ENCODE measurements at places on chromosomes 7 and 10. TPM values are rescaled to one million over a fixed set of nuclear protein-coding genes. Genes with fewer than 3 reads are reported as not detected.

- H3K36me3 ChIP-seq, result no peaks in the 10 kb centered on the region
- H3K4me1 ChIP-seq, result peaks cover 41% of the 10 kb centered on the region
- peak; percentile 47 for DNase-seq
- H3K27me3 ChIP-seq, result no peaks in the 10 kb centered on the region
- no peak overlapping the region for H3K4me3 ChIP-seq
- no peak overlapping the region for H3K27ac ChIP-seq
Observed at GRCh38 chr7:35729061-35729783, 34.3 kb upstream of the HERPUD2 start.

DNA sequence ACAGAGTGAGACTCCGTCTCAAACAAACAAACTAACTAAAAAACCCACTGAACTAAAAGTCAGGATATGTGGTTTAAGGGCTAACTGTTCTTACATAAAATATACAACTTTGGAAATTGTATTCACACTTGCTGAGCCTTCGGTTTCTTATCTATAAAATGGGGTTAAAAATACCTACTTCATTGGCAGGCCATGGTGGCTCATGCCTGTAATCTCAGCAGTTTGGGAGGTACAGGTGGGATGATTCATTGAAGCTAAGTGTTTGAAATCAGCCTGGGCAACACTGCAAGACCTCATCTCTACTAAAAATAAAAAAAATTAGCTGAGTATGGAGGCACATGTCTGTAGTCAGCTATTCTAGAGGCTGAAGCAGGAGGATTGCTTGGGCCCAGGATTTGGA is 115.4 kb upstream of the KLF6 start:
- peaks cover 19% of the 10 kb centered on the region for H3K4me1 ChIP-seq
- H3K27me3 ChIP-seq, result no peaks in the 10 kb centered on the region
- no peak overlapping the region for H3K27ac ChIP-seq
- no peak overlapping the region for H3K4me3 ChIP-seq
- no peak for DNase-seq

GRCh38 chr10:11295492-11295891 is 277.8 kb downstream of the CELF2 start:
- H3K4me1 ChIP-seq, result peaks cover 18% of the 10 kb centered on the region
- H3K27me3 ChIP-seq, result no peaks in the 10 kb centered on the region
- H3K27ac ChIP-seq, result peak overlapping the region; percentile 21
- H3K4me3 ChIP-seq, result no peak overlapping the region

GRCh38 chr7:126378642-126379041 is 874.1 kb downstream of the GRM8 start:
- H3K27ac ChIP-seq, result no peak overlapping the region
- H3K27me3 ChIP-seq, result no peaks in the 10 kb centered on the region
- DNase-seq, result no peak
- H3K4me3 ChIP-seq, result no peak overlapping the region

- peaks cover 60% of the 10 kb centered on the region for H3K36me3 ChIP-seq
- peaks cover 44% of the 10 kb centered on the region for H3K4me1 ChIP-seq
- no peaks in the 10 kb centered on the region for H3K27me3 ChIP-seq
- H3K4me3 ChIP-seq, result peak overlapping the region; percentile 87
- peak overlapping the region; percentile 99 for H3K27ac ChIP-seq
Observed at GRCh38 chr7:130959743-130960207, 225.8 kb upstream of the KLF14 start.

- DNase-seq, result no peak
- H3K36me3 ChIP-seq, result no peaks in the 10 kb centered on the region
- no peaks in the 10 kb centered on the region for H3K4me1 ChIP-seq
- H3K27me3 ChIP-seq, result no peaks in the 10 kb centered on the region
Observed at GRCh38 chr7:20095436-20095835, 121.7 kb downstream of the MACC1 start.

GRCh38 chr10:12470719-12471118 is 121.4 kb downstream of the CAMK1D start:
- no peak for DNase-seq
- no peaks in the 10 kb centered on the region for H3K27me3 ChIP-seq
- no peak overlapping the region for H3K4me3 ChIP-seq
- H3K4me1 ChIP-seq, result peaks cover 17% of the 10 kb centered on the region

The CALCR gene
- not detected for total RNA-seq

The TMEM196 gene
- not detected for total RNA-seq

DNA sequence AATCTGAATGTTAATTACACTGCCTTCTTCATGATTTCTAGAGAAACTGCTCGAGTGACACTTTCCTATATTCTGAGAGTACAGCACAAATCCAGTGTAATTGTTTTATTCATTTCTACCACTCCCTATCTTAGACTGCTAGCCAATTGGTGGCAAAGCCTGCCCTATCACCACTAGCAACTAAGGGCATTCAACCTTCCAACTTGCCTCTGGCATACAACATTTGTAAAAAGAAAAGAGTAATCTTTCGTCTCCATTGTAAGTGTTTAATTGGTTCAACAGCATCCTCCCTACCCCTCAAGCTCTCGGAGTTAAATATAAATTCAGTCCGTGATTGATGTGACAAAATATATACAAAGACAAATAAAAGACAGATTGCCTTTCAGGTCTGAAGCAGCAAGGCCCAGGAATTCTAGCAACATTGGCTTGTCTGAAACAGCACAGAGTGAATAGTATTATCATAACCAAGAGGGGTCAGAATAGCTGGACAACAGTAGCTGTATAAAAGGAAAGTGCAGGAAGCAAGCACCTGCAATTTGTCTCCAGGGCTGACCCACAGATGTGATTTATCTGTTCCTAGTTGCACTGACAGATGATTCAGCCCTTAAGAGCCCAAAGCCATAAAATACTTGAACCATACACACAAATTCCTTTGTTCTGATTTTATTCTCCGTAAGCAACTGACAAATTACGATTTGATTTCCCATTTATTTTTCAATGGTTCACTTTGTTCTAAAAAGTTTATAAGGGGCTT is 47.6 kb upstream of the ANKRD1 start:
- no peak overlapping the region for H3K4me3 ChIP-seq
- H3K4me1 ChIP-seq, result no peaks in the 10 kb centered on the region
- DNase-seq, result no peak

DNA sequence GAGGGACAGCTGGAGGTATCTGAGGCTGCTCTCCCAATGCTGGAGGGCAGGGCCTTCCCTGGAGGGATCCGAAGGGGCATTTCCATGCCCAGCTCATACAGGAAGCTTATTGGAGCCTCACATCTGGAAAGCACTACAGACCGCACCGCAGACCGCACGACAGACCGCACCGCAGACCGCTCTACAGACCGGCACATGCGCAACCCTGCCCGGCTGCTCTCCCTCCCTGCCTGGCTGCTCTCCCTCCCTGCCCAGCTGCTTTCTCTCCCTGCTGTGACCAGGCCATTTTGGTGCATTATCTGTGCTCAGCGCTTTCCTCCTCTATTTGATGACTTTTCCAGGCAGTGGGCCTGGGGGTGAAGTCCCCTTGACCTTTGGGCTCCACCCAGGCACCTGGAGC is 39.6 kb upstream of the EN2 start:
- peaks cover 4% of the 10 kb centered on the region for H3K27me3 ChIP-seq
- no peak overlapping the region for H3K27ac ChIP-seq
- no peaks in the 10 kb centered on the region for H3K4me1 ChIP-seq
- no peak overlapping the region for H3K4me3 ChIP-seq
- H3K36me3 ChIP-seq, result no peaks in the 10 kb centered on the region
- no peak for DNase-seq

The EN2 gene
- total RNA-seq, result not detected

DNA sequence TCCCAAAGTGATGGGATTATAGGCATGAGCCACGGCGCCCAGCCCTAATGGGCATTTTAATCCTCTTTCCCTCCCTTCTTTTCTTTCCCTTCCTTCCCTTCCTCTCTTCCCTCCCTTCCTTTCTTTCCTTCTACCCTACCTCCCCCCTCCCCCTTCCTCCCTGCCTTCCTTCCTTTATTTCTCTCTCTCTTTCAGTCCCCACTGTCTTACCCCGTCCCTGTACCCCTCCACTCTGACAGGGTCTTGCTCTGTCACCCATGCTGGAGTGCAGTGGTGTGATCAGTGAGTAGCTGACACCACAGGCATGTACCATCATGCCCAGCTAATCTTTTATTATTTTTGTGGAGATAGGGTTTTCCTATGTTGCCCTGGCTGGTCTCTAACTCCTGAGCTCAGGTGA is 24.2 kb downstream of the LCOR start:
- no peak overlapping the region for H3K4me3 ChIP-seq
- H3K27me3 ChIP-seq, result no peaks in the 10 kb centered on the region
- H3K4me1 ChIP-seq, result peaks cover 56% of the 10 kb centered on the region
- DNase-seq, result no peak

- H3K4me3 ChIP-seq, result no peak overlapping the region
- no peaks in the 10 kb centered on the region for H3K36me3 ChIP-seq
- DNase-seq, result no peak
- no peaks in the 10 kb centered on the region for H3K4me1 ChIP-seq
Observed at GRCh38 chr10:125094806-125095205, 65.6 kb downstream of the CTBP2 start.

- no peaks in the 10 kb centered on the region for H3K36me3 ChIP-seq
- no peaks in the 10 kb centered on the region for H3K27me3 ChIP-seq
- H3K27ac ChIP-seq, result no peak overlapping the region
- no peak overlapping the region for H3K4me3 ChIP-seq
- H3K4me1 ChIP-seq, result no peaks in the 10 kb centered on the region
- DNase-seq, result no peak
Observed at GRCh38 chr10:4947635-4948596, 15.3 kb upstream of the AKR1C1 start.

DNA sequence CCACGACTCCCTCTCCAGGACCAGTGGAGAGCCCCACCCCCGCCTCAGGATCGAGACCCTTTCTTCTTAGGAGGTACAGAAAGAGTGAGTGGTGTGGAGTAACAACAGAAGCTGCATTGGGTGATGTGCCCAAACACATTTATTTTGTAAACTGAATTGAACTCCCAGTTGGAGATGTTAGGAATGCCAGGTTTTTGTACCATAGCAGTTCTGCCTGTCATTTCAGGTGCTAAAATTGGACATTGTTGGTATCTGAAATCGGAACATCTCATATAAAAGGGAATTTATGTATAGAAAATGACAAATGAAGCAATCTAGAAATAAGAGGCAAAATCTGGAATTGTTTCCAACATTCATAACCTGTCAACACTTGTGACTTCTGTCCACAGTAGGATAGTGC is 74.7 kb downstream of the SHH start:
- no peak overlapping the region for H3K4me3 ChIP-seq
- DNase-seq, result no peak
- H3K4me1 ChIP-seq, result peaks cover 59% of the 10 kb centered on the region
- no peak overlapping the region for H3K27ac ChIP-seq
- H3K27me3 ChIP-seq, result no peaks in the 10 kb centered on the region

DNA sequence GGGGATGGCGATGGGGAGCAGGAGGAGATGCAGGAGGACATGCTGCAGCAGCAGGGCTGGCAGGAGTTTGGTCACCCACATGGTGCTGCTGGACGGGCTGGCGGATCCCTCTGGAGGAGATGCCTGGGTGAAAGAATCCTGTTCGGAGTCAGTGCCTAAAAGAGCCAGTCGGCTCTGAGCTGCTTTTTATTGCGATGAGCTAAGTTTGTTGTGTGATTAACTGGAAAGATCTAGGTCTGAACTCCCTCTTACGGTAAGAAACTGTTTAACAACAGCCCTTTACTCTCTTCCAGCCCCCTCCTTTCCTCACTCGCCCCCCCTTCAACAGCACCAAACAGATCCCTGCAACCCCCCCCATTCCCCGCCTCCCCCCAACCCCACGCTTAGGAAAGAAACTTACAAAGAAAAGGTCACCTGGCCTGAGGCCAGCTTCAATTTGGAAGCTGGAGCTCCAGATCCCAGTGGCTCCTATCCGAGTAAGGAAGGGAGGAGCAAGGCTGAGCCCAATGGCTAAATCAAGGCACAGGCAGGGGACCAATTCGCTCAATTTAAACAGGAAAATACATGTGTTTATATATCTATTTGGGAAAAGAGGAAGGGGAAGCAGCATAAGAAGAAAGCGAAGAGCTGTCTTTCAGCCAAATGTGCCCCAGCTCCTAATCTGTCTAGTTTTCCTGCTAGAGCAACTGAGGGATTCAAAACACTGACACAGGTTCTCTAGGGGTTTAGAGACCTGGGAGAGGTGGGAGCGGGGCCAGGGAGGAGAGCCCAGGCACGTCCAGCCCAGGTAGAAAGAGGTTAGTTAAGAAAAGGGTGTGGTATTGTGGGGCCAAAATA is at the start of gene HGF:
HGF (minus strand) TSS at position 157 of the 837 bp plus-strand sequence; CDS start at position 81, 76 bp downstream.
- no peak for DNase-seq
- H3K4me1 ChIP-seq, result no peaks in the 10 kb centered on the region
- no peak within 1 kb of the TSS for H3K4me3 ChIP-seq
- H3K27ac ChIP-seq, result no peak within 1 kb of the TSS
- peaks cover 2% of the 10 kb centered on the region for H3K27me3 ChIP-seq

- no peak overlapping the region for H3K4me3 ChIP-seq
- H3K27ac ChIP-seq, result no peak overlapping the region
- H3K27me3 ChIP-seq, result peaks cover 21% of the 10 kb centered on the region
Observed at GRCh38 chr7:96093435-96093834, 228.5 kb downstream of the SLC25A13 start.

The MRLN gene
- total RNA-seq, result not detected

GRCh38 chr7:97460433-97460832 is 271.5 kb upstream of the TAC1 start:
- no peak overlapping the region for H3K27ac ChIP-seq
- H3K27me3 ChIP-seq, result peaks cover 7% of the 10 kb centered on the region
- DNase-seq, result no peak

The SVOPL gene
- total RNA-seq, result not detected

The RGR gene
- total RNA-seq, result not detected

The GRID2IP gene
- 0.10 TPM for total RNA-seq

The CACNB2 gene
- total RNA-seq, result not detected

The SPACDR gene
- total RNA-seq, result 2.3 TPM

DNA sequence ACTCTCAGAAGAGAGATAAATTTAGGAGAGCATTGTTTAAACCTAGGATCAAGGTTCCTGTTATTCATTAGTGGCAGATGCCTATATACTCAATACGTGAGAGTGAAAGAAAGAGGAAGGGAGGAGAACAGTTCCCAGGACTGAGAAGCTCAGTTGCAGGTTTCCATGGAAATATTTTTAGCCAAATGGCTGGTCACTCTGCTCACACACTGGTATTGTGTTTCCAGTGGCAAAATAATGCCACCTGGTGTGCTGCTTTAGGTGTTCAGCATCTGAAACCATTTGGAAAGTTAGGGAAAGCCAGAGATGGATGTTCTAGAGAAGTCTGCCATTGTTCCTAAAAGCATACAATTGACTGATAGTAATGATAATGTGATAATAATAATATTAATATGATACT is 827.7 kb downstream of the SORCS3 start:
- no peaks in the 10 kb centered on the region for H3K4me1 ChIP-seq
- DNase-seq, result no peak
- no peak overlapping the region for H3K27ac ChIP-seq
- H3K27me3 ChIP-seq, result no peaks in the 10 kb centered on the region
- H3K4me3 ChIP-seq, result no peak overlapping the region
- H3K36me3 ChIP-seq, result no peaks in the 10 kb centered on the region

The OR2A12 gene
- total RNA-seq, result not detected

- H3K27me3 ChIP-seq, result no peaks in the 10 kb centered on the region
- H3K27ac ChIP-seq, result no peak overlapping the region
- H3K4me3 ChIP-seq, result no peak overlapping the region
Observed at GRCh38 chr7:27834179-27834921, 94.4 kb downstream of the TAX1BP1 start.

The CDC123 gene
- 117 TPM for total RNA-seq

GRCh38 chr10:69685802-69686585 is 55.9 kb downstream of the FAM241B start:
- no peak for DNase-seq
- no peak overlapping the region for H3K27ac ChIP-seq
- H3K4me3 ChIP-seq, result no peak overlapping the region
- H3K27me3 ChIP-seq, result peaks cover 4% of the 10 kb centered on the region
- H3K36me3 ChIP-seq, result no peaks in the 10 kb centered on the region

The VWA2 gene
- not detected for total RNA-seq

Measured in activated naive CD4-positive, alpha-beta T cell treated with anti-CD3 and anti-CD28 coated beads for 36 hours (primary cell).